ENCODE measurements at places on chromosomes 2 and 18.

DNA sequence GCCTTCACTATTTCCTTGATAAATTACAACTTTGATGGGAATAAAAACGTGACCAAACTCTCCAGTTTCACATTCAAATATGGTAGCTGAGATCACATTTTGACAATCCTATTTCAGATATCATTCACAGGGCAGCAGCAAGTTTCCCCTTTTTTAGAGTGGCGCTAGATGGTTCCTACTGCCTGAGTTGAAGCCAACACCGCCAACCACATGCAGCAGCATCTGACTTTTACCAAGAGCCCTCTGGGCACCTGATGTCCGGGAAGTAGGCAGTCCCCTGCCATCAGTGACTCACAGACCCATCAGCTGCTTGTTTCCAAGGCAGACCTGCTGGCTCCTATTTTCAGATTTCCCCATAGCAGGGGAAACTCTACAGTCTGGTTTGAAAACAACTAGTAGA lies 4.0 kb upstream of the MREG start:
- peak; percentile 51 for DNase-seq

DNA sequence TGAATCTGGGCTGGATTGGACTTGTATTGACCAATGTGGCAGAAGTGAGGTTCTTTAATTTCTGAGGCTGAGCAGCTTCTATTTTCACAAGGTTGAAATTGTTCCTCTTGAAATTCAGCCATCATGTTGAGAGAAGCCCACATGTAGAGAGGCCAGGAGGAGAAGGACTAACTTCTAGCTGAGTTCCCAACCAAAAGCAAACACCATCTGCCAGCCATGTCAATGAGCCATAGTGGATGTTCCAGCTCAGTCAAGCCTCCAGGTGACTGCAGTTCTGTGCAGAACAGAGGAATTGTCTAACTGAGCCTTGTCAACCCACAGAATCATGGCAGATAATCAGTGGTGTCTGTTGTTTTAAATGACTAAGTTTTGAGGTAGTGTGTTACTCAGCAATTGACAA lies 110.6 kb upstream of the ACVR1 start:
- no peak for DNase-seq

DNA sequence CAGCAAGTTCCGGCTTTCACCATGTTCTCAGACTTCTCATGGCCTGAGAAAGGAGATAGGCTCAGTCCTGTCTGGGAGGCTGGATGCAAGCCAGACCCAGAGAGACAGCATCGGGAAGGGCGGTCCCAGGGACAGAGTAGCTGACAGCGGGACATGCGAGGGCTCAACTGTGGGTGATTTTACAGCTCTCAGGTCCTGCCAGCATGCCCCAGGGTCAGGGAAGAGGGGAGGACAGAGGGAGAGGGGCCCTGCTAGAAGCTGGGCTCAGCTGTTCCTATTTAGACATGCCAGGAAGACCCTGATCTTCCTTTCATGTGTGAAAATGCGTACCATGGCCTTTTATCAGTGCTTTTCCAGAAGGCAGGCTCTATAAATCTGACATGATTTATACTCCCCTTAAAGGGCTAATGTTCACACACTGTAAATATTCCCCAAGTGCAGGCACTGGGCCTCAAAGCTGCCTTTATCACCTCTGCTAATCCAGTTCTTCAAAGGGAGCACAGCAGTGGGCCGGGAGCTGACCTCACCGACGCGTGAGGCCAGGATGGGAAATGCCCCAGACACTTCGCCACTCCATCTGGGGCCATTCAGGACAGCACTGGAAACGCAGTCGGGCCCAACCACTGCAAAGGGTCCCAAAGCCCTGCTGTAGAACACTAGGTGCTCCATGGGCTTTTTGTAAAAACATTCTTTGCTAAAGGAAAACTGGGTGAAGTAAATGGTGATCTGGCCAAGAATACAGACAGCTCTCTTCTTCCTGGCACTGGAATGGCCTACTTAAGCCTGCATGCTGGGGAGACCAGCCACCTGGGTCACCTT lies 96.1 kb upstream of the LMAN1 start:
- DNase-seq, result no peak

DNA sequence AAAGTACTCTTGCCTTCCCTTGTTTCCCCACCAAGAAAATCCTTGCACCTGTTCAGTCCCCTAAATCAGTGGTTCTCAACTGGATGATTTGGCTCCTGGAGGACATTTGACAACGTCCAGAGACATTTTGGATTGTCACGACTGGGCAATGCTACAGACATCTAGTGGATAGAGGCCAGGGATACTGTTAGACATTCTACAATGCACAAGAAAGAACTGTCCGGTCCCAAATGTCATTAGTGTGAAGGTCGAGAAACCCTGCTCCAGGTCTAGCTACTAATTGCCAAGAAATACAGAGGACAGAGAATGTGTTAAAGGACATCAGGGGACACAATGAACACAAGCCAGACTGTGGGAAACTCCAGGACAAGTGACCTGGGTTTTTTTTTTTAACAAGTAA lies 60.0 kb downstream of the LRP2 start:
- DNase-seq, result no peak

GRCh38 chr2:197168705-197169104 lies 141.9 kb downstream of the ANKRD44 start:
- peak; percentile 68 for DNase-seq

- no peak for DNase-seq
Measured at GRCh38 chr2:2674831-2675230, 343.8 kb upstream of the MYT1L start.

GRCh38 chr2:53655256-53655655 lies 112.3 kb upstream of the CHAC2 start:
- DNase-seq, result no peak

DNA sequence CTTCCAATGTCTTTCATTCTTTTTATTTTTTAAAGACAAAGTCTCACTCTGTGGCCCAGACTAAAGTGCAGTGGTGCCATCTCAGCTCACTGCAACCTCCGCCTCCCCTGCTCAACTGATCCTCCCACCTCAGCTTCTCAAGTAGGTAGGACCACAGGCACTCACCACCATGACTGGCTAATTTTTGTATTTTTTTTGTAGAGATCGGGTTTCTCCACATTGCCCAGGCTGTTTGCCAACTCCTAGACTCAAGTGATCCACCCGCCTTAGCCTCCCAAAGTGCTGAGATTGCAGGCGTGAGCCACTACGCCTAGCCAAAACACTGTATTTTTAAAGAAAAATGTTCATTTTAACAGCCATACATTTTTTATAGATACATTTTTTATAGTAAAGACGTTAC lies 12.7 kb downstream of the GCKR start:
- DNase-seq, result no peak

DNA sequence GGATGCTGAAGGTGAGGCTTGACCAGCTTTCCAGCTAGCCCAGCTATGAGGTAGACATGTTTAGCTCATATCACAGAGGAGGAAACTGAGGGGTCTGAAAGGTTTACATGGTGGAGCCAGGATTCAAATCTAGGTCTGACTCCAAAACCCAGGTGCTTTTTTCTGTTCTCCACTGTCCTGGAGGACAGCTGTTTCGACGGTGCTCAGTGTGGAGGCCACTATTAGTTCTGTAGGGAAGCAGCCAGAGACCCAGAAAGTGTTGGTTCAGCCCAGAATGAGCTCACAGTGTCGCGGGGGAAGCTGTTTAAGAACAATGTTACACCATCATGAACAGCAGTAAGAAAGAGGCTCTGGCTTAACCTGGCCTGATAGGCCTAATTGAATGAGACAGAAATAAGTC lies 11.1 kb downstream of the PROC start:
- no peak for DNase-seq

DNA sequence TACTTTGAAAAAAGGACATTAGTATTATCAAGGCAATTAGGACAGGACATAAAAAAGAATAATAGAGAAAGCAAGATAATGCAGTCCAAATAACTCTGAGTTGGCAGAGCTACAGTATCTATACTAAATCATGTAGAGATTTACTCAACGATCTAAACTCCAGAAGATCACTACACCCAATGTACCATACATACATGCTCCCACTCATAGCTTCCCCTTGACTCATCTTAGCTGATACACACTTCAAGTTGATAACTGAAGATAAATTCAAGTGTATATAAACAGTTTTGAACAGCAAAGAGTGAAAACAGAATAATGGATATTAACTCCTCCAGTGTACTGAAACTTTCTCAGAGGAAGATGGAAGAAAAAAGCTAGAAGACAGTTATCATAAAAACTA lies 78.5 kb downstream of the SESTD1 start:
- peak; percentile 10 for DNase-seq

- DNase-seq, result no peak
Measured at GRCh38 chr2:97733341-97734035, 20.1 kb downstream of the ZAP70 start.

DNA sequence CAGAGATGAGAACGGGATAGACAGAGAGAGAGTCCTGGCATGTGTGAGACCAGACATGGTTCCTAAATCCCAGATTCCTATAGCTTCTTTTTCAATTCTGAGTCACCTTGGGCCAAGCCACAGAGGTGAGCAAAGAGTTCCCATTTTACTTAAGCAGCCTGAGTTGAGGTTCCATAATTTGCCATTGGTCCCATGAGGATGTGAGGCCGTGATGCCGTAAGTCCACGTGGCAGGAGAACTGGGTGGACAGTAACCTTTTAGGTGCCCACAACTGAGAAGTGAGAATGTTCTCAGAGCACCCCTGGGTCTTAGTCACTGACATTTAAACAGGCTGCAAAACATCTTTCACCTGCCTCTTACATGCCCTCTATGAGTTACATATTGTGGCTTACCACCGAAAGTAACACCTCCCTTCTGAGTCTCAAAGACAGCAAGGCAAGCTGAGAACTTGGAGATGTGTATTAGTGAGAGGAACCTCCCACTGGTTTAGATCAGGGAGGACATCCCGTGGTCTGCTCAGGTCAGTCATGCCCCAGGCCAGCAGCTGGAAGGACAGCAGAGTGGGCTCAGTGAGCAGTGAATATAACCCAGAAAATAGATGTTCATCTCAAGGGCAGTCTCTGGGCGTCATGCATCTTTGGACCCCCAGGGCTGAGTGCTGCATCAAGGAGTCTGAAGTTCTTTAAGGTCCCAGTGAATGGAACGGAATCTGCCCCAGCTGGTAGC lies 127.9 kb upstream of the LGALSL start:
- no peak for DNase-seq
